NCI-H748 treated with DMSO at 0.1 percent for 48 hours (cell line): ENCODE measurements at places on chromosomes 3 and 15.

DNA sequence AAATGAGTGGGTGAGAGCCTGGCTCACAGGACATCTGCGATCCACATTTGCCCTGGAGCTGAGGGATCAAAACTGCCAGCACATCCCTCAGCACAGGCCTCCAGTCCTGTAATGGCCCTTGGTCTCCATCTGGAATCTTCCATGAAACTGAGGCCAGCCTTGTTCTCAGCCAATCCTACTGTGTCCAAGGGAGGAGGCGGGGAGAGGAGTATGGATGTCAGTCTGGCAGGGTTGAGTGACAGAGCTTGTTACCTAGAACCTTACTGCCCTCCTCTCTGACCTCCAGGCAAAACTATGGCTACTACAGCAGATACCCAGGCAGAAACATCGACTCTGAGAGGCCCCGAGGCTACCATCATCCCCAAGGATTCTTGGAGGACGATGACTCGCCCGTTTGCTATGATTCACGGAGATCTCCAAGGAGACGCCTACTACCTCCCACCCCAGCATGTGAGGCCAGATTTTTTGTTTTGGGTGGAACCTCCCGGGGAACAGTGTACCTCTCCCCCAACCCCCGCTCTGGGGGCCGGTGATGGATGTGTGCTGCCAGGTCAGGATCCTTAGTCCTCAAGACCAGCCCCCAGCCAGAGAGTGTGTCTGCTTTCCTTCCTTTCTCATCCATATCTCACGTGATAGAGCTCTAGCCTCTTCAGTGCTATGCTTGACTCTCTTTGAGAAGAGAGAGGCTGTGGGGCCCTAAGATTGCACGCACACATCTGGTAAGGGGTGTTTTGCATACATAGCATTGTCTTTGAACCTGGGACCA lies 41.3 kb downstream of the CHDH start:
- DNase-seq: no peak

GRCh38 chr3:117706037-117706436 lies 996.5 kb downstream of the TUSC7 start:
- DNase-seq: no peak

DNA sequence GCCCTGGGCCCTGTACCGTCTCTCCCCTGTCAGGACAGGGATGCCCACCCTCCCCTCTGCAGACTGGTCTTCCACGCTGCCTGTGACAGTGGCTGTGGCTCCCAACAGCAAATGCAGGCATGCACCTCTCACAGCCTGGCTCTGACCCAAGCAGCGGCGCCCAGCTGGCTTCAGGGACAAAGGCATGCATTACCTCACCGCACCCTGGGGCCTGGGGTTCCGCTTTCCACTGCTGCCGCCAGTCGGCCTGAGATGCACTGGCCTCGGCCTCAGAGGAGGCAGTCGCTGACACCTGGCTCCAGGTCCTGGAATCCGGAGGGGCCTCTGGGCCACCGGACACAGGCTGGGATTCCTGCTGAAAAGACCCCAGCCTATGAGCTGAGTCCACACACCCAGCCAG lies 70.3 kb downstream of the SCN5A start:
- no peak for DNase-seq

GRCh38 chr3:119177321-119177720 lies 3.9 kb downstream of the UPK1B start:
- no peak for DNase-seq

DNA sequence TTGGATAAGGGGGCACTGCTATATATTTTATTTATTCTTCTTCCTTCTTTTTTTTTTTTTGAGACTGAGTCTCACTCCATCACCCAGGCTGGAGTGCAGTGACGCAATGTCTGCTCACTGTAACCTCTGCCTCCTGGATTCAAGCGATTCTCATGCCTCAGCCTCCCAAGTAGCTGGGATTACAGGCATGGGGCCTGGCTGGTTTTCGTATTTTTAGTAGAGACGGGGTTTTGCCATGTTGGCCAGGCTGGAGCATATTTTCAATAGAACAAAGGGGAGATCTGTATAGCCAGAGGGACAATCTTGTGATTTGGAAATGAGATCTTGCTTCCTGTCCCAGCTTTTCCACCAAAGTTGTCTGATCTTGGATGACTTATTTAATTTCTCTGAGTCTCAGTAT lies 133.1 kb upstream of the ABHD17C start:
- DNase-seq: no peak

DNA sequence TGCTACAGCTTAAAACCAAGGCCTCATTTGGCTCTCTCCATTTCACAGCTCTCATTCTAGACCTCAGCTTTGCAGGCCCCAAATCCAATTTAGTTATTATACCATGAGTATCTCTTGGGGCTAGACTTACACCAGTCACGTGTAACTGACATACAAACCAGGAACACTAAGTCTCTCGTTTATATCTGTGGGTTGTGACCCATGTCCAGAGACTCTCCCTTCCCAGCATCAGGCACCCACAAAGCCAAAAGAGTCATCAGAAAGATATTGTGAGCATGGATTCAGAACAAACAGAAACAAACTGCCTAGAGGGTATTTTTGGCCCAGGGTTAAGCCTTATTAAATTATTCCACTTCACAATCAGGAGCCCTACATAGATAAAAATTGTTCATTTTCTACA lies 5.6 kb upstream of the CCDC13 start:
- no peak for DNase-seq

DNA sequence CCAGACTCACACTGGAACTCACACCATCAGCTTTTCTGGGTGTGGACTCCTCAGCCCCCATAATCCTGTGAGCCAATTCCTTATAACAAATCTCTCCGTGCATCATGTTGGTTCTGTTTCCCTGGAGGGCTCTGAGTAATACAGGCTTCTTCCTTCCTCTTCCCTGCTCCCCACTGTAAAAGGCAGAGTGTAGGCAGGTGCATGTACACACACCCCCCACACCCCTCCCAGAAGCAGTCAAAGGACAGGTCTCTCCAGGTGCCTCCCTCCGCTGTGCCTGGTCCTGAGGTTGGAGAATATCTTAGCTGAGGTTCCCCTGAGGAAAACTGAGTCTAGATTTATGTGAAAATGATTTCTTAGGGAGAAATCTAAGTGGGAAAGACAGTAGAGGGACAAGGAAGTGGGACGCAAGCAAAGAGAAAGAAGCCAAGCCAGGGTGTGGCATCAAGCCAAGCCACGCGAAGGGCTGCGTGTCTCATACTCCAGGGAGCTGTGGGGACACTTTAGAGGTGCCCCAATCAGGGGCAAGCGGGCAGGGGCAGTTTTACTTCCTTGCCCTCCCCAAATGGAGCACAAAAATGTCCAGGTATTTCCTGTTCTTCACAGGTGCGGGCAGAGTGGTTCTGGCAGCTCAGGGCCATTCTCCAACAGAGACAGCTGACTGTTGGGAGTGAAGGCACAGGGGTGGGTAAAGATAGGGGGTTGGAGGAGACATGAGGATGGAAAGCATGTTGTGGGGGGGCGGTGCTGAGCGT lies 86.6 kb downstream of the HMG20A start:
- DNase-seq: no peak

- no peak for DNase-seq
These were observed 186.7 kb upstream of the SLC2A2 start for GRCh38 chr3:171213178-171213577.

GRCh38 chr3:133227813-133228212 lies 172.0 kb upstream of the BFSP2 start:
- DNase-seq: no peak

DNA sequence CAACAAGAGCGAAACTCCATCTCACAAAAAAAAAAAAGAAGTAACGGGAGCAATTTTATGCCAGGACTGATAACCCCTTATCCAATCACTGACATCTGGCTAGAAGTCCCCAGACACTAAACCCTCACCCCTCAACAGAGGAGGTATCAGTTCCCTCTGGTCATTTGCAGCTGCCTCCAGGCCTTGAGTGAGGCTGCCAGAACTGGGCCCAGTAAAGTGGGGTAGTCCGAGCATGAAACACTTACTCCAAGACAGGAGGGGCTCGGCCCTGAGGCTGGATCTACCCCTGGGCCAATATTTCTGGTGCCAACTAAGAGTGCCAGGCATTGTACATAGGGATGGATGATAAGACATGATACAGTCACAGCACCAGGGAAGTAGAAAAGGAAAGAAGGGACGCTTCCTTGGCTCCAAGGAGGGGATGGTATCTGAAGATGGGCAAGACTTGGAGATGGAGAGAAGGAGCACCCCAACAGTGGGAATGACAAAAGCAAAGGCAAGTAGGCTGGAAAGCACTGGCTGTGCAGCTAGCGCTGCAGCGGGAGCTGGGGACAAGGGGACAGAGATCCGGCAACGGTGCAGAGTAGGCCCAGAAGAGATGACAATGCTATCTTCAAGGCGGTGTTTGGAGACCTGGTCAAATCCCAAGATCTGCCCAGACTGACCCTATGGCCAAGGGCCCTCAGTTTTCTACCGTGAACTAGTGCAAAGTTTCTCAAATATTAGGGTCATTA lies 2.2 kb downstream of the XXYLT1 start:
- no peak for DNase-seq

DNA sequence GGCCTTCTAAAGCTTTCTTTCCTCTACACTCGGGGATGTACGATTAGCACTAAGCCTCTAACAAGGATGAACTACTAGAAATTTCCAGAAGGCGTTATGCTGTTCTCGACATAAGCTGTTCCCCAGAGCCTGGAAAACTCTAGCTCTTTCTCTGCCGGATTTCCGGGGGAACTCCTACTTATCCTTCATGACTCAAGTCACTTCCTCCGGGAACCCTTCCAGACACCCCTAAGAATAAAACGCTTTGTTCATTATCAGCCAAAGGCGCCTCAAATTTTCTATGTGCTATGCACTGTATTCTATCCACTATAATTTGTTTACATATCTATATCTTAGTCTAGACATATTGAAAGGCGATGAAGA lies 455 bp upstream of the SNAP23 start:
- DNase-seq: no peak

DNA sequence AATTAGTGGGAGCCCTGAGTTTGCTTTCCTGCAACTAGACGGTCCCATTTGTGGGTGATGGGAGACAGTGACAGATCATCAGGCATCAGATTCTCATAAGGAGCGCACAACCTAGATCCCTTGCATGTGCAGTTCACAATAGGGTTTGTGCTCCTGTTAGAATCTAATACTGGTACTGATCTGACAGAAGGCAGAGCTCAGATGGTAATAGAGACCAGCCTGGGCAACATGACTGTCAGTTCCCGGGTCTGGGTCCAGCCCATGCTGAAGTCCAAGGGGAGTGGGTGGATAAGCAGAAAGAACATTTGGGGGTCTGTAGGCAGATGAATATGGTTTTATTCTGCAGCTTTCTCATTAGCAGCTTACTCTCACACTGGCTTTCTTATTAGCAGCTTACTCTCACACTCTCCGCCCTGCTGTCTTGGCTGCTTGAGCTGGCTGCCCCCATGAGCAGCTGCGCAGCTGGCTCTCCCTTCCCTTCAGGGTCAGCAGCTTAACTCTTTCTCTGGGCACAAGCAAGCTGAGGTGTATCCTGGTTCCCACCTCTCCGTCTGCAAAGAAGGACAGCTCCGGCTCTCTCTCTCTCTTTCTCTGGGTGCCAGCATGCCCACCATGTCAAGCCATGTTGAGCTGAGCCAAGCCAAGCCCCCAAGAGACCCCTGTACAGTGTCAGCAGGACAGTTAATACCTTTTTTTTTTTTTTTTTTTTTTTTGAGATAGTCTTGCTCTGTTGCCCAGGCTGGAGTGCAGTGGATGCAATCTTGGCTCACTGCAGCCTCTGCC lies 46.5 kb downstream of the KLHDC8B start:
- DNase-seq: no peak

DNA sequence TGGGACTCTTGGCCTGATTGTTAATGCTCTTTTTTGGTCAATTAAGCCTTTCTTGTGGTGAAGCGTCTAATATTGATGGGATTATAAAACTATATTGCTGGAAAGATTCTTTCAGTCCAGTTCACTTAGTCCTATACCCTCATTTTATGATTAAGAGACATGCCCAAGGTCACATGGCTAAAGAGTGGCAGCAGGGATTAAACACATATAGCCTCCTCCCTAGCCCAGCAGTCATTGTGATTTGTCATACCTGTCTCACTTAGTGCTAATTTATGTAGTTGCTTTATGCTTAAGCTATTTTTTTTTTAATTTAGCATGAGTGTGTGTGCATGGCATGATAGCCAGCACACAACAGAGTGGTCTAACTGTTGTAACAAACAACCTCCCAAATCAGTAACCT lies 9.5 kb downstream of the PARP14 start:
- DNase-seq: no peak

GRCh38 chr3:113264283-113265131 lies 53.1 kb downstream of the BOC start:
- DNase-seq: no peak

GRCh38 chr3:162863579-162863978 lies 1367.0 kb downstream of the OTOL1 start:
- DNase-seq: no peak
